Cerebellar nuclear complex (tissue), 1 donor: ENCODE measurements at places on chromosomes 5 and 9.

DNA sequence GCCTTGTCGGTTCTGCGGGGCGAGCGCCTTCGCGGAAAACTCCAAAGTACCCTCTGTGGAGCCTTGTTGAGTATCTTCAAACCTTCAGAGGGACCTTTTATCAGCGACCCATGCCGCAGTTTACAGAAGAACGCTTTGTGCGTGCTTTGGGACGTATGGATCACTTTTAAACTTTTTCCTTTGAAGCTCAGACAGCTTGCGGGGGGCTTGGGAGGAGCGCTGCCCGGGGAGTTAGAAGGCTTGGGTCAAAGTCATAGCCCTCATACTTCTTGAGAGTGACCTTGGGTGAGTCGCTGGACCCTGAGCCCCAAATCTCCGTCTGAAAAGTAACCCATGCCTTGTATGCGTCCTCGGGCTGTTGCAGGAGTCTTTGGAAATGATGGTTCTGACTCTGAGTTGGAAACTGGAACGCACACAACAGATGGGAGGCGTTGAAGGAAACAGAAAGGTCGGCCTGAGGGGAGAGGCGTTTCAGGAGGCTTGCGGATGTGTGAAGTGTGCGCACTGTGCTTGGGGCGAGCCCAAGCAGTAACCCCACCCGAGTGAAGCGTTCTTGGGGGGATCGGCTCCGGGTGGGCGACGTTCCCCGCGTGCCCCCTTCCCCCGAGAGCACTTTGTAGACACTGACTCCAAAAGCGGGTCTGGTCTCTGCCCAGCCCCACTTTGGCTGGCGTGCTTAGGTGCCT is 661 bp upstream of the SLC25A51 start:
- DNase-seq: no peak

- DNase-seq: no peak
Measured at GRCh38 chr5:54524704-54525103, 7.1 kb downstream of the SNX18 start.

DNA sequence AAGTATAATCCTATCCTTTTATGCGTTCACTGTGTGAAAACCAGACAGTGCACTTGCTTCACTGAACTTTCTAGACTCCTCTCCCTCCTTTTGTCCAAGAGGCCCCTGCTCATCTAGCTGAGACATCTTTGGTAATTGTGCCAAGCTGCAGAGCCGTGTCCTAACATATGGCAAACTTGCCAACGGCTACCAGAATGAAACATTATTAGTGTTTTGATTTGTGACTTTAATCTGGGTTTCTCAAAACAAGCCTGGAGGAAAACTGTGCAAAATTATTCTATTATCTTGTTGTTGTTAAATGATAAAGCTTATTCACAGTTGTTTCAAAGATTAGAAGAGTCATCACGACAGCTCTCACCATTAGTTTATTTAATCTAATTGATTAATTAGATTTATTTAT is 79.0 kb upstream of the RETREG1 start:
- no peak for DNase-seq

DNA sequence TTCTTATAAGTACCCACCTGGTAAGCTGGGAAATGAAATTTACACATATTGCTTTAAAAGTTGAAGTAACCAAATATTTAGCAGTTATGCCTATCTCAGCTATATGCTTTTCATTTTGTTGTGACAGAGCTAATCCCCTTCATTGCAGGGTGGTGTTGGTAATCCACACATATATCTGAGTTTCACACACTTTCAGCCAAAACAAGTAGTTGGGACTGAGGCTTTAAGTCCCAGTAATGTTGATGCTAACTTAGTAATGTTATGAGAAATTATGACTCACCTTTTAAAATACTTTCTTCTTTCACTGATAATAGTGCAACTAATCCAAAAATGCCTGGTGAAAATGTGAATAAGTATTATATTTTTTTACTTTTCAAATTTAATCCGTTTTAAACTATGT is 19.2 kb upstream of the RICTOR start:
- no peak for DNase-seq

DNA sequence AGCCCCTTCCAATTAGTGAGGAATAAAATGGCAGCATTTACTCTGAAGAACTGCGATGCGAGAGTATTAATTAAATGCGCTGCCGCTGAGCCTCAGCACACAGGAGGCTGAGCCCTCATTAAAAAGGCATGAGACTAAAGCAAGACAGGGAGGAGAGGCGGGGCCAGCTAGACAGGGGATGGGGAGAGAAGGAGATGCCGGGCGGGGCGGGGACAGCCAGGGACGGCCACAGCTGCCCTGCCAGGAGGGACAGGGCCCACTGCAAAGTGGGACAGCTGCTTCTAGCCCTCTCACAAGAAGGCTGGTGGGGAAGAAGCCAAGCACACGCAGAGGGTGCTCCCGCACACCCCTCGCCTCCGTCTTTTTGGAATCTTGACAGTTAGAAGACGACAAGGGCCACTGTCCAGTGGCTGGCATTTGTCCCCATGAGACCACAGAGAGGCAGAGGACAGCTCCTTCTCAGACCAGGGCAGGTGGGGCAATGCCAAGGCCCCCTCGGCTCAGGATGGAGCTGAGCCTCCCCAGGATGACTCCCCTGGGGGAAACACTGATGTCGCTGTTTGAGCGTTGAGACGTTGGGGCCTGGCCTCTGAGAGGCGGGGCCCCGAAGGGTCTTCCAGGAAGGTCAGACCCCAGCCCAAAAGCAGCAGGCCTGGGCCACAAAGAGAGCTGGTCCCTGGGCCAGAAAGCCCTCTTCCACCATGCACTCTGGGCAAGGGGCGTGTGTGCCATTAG is 26.9 kb downstream of the ADAMTS2 start:
- no peak for DNase-seq

DNA sequence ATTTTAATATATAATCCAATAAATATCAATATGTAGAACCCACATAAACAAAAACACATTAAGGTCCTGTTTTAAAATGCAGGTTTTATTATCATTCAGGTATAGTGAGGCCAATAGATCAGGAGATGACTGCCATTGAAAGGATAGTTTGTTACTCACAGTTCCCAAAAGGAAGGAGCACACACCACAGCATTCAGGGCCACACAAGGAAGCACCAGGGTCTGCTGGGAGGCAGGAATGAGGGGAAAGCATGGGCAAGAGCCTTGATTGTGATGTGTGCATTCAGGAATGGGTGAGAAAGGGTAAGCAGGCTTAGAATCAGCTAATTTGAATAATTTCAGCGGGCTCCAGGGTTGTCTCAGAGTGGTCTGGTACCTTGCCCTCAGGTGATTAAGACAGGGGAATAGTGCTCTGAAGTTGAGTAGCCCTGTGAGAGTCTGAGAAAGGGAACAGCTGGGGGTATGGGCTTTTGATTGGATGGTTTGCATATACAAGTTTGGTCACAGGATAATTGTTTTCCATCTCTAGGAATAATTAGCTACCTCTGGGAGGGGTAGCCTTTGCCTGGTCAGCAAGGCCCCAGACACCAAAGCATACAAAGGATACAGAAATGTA is 19.8 kb upstream of the OTULIN start:
- no peak for DNase-seq
